AG04449 (cell line): ENCODE measurements at places on chromosomes 12 and 14.

DNA sequence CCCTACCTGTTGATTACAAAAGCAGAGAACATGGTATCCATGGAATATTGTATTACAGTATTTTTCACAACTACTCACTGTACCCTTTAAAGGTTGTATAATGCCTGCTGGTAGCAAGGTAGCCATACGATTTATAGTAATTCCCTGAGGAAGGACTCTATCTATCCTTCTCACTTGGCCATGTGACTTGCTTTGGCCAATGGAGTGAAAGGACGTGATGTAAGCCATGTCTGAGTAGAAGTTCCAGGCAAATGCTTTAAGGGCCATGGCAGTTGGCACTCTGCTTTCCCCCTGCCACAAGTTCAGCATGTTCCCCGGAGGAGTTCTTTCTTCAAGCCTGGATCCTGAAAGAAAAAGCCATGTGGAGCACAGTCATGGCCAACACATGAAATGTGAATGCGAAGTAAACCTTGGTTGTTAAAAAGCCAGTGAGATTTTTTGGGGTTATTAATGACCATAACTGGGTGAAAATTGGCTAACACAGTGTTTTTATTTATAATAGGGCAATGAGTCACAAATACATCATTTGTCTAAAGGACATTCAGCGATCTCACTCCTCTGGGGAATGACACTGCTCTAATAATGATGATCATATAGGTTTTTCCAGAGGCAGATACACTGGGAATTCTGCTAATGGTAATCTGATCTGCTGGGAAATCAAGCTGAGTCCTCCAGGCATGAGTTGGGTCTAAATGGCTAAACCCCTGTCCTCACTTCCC is 67.4 kb upstream of the SLC38A2 start:
- DNase-seq: no peak

DNA sequence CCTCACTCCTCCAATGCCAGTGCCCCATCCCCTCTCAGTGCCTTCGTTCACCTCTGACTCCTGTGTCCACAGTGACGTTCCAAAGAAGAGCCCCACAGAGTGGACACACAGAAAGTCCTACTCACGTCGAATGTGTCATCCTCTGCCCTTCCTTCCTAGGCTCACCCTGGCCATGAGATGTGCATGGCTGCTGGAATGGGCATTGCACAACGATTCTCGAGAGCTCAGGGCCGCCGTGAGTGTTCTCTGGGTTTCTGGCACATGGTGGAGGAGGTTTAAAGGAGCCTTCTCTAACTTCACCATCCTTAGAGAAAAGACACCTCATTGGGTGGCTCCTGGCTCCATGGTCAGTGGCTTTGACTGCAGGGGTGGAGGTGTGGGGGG is 12.8 kb upstream of the CEP170B start:
- no peak for DNase-seq

- DNase-seq: no peak
Measured at GRCh38 chr14:30803185-30803584, 71.2 kb upstream of the COCH start.

DNA sequence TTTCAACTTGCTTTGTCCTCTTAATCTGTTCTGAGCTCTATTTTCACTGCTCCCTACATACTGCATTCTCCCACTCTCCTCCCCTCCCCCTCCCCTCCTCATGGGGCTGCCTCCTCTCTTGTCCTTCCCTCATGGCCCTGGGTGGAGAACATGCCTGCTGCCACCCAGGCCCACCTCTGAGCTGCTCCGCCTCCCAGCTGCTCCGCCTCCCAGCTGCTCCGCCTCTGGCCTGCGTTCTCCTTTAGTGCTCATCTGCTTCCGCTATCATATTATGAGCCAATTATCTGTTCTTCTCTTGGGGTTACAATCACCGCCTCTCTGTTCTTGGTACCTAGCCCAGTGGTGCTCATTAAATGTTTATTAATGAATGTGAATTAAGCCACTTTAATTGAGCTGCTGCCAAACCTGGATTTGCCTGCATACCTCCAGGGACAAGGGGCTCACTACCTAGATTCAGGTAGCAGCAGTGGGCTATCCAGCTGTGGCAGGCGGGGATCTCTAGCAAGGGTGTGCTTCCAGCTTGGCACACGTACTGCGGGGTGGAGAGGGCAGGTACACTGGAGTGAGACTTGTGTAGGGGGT is 32.0 kb upstream of the FAM181A start:
- no peak for DNase-seq

- no peak for DNase-seq
Measured at GRCh38 chr14:39939023-39939422, 506.8 kb upstream of the FBXO33 start.

- DNase-seq: no peak
Measured at GRCh38 chr14:51341338-51341737, 101.3 kb downstream of the TMX1 start.

DNA sequence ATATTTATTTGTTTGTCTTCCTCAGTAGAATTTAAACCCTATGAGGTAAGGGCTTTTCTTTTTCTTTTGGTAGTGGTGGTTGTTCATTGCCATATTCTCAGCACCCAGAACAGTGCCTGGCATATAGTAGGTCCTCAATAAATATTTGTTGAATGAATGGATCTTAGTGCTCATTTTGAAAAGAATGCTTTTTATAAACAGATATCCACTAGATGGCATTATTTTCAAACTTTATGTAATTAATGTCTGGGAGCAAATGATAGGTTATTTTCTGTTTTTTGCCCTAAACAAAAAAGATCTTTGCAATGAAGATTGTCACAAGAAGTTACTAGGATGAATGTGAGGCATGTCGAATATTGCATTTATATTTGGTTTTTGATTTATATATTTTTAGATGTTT is 64.1 kb downstream of the RAD51B start:
- DNase-seq: no peak

DNA sequence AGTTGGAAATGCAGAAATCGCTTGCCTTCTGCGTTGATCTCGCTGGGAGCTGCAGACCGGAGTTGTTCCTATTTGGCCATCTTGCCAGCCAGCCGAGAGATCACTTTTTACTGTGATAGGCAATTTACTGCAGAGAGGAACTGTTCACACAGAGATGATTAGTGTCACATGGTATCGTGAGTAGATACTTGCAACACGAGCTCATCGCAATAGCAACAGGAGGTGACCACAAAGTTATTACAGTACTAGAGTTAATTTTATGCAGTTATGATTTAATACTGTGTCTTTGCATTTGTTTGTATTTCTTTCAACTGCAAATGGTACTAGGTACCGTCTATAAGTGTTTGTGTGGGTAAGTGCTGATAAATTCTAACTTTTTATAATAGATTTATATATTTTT is 27.8 kb downstream of the NOPCHAP1 start:
- peak; percentile 12 for DNase-seq

DNA sequence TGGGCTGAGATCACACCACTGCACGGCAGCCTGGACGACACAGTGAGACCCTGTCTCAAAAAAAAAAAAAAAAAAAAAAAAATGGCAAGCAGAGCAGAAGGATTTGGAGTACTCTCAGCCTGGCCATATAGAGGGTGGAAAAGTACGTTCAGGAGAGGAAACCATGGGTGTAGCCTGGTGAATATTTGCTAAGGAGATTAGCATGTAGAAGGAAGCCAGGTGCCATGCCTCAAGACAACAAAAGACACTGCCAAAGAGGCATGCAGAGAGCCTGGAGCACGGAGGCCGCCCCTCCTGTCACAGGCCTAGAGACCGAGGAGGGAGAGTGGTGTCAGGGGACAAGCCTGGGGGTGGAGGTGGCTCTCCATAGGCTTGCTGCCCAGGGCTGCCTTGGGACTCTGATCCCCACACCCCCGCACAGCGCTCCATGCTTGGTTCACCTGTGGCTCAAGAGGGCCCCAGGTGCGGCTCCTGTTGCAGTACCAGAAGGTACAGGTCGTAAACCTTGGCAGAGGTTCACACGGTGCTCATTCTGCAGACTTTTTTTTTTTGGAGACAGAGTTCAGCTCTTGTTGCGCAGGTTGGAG is 27.9 kb upstream of the DEGS2 start:
- no peak for DNase-seq

- DNase-seq: no peak
Measured at GRCh38 chr12:111446631-111447570, 41.2 kb downstream of the SH2B3 start.

DNA sequence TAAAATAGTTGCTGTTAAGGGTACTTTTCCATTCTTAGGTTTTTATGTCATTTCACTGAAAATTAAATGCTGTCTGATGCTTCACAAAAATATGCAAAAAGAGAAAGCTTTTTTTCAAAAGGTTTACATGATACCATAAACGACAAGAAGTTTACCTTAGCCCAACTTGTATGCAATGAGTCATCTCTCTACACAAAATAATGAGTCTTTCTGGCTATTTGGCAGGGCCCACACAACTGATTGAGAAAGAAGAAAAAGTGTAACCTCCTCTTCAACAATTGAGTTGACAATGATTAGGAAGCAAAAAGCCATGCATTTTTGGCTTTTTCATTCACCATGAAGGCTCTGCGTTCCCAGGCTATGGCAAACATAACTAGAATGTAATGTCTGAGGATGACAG is 165.4 kb upstream of the CPNE8 start:
- no peak for DNase-seq

DNA sequence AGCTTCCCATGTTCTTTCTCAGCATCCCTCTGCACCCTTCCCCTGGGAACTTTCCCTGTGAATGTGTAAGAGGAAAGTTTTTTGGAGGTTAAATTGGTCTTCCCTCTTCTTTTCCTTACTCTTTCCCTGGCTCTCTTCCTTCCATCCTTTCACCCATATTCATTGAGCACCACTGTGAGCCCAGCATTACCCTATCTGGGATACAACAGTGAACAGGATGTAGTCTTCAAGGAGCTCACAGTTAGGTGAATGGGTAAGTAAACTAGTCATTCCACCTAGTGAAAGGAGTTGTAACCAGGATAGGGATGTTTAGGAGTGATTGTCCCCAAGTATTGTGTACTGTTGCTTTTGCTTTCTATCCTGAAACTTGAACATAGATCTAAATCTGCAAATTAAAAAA is 123.8 kb downstream of the MYRFL start:
- DNase-seq: no peak

- DNase-seq: peak; percentile 28
Measured at GRCh38 chr14:30005114-30005808, 77.6 kb upstream of the PRKD1 start.

DNA sequence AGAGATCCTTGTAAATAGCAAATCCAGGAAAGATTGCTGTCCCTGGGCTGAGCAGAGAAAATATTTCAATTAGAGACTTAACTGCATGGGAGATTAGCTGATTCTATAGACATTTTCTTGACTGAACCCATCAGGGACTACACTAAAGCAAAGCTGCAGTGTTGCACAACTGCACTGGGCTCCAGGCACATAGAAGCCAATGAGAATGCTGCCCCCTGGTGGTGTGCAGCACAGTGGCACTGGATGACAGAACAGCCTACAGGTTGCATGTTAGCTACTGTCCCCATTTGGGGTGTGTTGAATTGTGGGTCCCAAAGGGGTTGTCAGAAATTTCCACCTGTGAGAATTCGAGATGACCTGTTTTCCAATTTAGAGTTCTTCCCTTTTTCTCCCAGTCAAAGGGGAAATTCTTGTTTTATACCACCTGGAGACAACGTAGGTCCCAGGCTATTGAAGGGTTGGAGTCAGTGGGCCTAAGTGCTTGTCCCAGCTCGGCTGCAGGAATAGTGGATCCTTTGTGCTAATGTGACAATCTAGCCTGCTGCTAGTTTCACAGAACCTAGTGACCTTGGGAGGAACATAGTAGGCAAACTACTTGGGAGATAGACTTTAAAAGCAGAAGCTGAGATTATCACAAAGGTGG is 114.7 kb downstream of the SLC8A3 start:
- DNase-seq: no peak

DNA sequence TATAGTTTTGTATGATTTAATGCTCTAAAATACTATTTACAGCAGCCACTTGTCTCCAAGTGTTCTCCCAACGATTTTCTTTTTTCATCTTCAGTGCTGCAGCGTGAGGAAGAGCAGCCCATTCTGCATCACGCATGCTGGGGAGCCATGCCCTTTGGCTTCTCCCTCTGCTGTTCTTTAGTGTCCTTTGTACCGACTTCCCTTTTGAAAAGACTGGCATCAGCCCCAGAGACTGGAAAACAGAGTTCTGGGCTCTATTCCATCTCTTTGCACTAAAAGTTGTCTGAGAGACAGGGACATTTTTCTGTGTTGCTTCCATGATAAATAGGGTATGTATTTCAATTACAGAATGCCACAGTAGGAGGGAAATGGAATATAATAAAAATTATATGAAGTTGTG is 105.1 kb downstream of the RERG start:
- no peak for DNase-seq

DNA sequence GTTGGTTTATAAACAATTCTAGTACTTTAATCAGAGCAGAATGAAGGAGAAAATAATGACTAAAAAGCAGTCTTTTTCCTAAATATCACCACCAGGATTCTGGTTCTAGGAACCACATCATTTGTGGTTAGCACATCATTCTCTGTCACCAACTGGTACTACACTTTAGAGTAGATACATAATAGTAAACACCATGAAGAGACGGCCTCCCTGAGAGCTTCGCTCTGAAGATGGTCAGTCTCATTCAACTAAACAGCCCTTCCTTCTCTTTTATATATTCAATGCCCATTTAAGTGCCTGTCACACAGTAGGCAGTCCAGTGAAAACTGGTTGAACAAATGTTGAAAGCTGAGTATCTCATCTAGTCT is 10.9 kb downstream of the SLC38A2 start:
- no peak for DNase-seq

DNA sequence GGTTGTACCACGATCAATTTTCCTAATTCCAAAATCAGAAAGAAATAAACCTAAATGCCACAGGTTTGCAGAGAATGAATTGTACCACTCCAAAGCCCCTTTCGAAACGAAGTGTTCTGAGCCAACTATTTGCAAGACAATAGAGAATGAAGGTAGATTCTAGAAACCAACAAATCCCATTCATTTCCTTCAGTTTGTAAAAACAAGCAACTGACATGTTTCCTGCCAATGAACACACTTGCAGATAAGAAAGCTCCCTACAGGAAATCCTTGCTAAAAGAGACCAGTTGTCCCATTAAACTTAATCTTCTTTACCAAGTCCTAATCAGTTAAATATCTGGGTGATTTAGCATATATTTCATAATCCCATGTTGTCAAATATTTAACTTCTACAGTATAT is 198.4 kb upstream of the FOXN3 start:
- no peak for DNase-seq

DNA sequence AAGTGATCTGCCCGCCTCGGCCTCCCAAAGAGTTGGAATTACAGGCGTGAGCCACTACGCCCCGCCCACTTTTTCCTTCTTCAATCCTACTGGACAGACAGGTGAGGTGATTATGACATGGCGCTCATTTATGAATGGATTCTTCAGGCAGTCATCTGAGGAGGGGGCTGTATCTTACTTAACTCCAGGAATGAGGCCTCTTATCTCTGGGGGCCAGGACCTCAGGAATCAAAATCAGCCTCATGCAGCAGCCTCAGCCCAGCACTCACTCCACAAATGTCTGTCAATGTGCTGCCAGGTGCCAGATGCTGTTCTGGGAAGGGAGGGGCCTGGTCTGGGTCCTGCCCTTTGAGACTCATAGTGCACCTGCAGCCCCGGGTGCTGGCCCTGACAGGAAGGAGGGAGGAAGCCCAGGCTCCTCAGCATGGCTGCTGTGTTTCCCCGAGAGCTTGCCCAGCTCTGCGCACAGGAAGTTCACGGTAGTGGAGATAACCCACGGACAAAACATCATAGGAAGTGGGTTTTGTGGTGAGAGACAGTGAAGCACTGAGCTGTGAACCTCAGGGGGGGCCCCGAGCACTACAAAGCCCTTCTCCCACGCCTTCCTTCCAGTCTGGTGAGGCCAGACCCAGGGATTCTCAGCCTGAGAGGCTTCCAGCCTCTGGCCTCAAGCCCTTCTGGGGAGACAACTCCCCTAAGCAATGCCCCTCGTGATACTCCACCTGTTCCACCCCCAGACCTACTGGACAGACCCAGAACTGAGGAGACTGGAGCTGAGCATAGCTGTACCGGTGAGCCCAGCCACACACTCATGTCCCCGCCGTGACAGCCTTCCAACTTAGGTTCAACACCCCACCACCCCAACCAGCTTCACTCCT is 22.3 kb downstream of the GALNT6 start:
- DNase-seq: no peak
